Daoy (cell line): ENCODE measurements at places on chromosomes 12 and 14. TPM values are rescaled to one million over a fixed set of nuclear protein-coding genes. Genes with fewer than 3 reads are reported as not detected.

DNA sequence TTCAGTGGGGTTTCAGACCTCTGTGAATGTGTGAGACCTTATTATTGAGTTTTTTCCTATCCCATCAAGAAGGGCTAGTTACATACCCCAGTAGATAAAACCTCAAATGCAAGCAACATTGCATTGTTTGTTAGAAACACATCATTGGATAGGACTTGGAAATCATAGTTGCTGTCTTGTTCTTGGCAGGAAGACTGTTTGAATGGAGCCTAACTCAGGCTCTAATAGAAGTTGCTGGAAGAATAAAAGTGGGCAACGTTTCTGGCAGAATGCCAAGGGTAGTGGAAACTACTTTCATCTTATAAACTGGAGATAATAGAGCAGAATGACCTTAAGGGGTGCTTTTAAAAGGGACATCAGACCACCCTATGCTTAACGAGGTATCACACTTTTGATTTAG is 9.9 kb upstream of the PTHLH start:
- DNase-seq: no peak

DNA sequence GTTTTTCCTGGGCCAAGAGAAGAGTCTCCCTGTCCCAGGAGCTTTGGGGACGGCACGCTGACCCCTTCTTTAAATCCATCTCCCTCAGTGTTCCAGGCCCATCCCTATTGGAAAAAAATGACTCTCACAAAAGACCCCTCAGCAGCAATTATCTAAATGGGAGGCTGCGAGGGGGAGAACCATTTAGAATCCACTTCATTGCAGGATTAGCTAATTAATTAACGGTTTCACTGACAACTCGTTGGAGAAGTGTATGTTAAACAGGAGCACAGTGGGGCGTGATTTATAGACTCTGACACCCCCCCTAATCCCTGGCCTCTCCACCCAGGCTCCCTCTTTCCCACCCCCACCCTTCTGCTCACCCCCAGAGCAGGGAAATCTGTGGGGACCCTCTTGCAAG is 162.8 kb upstream of the LHX5 start:
- no peak for DNase-seq

- DNase-seq: no peak
Measured at GRCh38 chr12:3042826-3043225, 34.4 kb upstream of the TSPAN9 start.

DNA sequence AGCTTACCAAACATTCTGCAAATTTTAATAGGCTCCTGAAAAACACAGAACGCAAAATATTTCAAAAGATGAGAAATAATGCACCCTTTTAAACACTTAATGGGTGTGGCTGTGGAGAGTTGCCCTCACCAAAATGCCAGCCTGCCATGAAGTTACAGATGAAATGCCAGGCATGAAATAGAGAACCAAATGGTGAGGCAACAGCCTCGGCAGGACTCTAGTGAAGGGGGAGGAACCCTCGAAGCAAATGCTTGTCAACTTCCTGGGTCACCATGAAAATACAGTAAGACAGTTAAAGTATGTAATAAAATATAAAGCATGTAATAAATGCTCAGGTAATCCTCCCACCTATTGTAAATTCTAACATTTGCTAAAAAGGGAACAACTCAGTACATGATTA is 24.1 kb downstream of the DUSP16 start:
- no peak for DNase-seq

- DNase-seq: no peak
Measured at GRCh38 chr12:65614259-65614889, 209.9 kb upstream of the HMGA2 start.

DNA sequence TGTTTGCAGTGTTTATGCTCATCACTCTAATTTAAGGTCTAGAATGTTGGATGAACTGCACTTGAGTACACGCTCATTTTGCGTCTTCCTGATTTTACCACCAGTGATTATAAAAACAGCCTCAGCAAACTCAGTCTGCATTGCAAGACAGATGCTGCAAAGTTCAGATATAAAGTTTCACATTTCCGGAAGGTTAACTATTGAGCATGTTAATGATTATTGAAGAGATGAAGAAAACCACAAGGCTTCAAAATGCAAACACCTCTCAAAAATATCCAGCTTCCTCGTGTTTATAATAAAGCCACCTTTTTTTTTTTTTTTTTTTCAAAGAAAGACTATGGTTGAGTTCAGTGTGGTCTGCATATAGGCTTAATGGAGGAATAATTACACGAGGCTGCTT is 92.1 kb upstream of the BMP4 start:
- no peak for DNase-seq

DNA sequence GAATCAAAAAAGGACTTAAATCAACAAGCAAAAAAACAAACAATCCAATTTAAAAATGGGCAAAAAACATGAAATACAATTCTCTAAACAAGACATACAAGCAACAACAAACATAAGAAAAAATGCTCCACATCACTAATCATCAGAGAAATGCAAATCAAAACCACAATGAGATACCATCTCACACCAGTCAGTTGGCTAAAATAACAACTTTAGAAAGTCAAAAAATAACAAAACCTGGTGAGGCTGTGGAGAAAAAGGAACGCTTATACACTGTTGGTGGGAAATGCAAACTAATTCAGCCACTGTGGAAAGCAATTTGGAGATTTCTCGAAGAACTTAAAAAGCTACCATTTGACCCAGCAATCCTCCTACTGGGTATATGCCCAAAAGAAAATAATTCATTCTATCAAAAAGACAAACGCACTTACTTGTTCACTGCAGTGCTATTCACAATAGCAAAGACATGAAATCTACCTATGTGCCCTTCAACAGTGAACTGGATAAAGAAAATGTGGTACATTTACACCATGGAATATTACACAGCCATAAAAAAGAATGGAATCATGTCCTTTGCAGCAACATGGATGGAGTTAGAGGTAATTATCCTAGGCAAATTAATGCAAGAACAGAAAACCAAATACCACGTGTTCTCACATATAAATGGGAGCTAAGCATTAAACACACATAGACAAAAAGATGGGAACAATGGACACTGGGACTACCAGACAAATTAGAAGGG is 26.9 kb downstream of the PRKD1 start:
- DNase-seq: no peak

GRCh38 chr12:54431911-54432814 is 13.1 kb upstream of the ITGA5 start:
- peak; percentile 94 for DNase-seq

- no peak for DNase-seq
Measured at GRCh38 chr12:132550014-132550802, 60.2 kb downstream of the LRCOL1 start.

DNA sequence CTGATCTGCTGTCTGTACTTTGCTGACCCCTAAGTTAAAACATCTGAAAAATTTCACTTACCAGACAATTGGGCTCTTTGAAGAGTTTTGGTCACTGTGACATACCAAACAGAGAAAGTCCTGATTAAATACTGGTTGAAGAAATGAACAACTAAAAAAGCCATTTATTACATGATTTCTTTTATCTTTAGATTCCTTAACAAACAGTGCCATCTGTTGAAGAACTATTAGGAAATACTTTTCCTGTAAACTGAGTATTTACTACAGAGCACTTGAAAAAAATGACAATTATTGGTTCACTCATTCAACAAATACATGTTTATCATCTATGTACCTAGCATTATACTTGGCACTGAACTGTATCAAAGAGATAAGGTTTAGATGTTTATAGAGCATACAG is 6.5 kb upstream of the WASHC4 start:
- DNase-seq: no peak

GRCh38 chr12:103640410-103640809 is 53.3 kb downstream of the STAB2 start:
- no peak for DNase-seq

GRCh38 chr14:32846821-32847365 is 91.8 kb upstream of the NPAS3 start:
- no peak for DNase-seq

GRCh38 chr12:59660921-59661597 is 65.2 kb downstream of the SLC16A7 start:
- DNase-seq: no peak

- DNase-seq: peak; percentile 96
Measured at GRCh38 chr12:6280053-6280469, 30.4 kb upstream of the PLEKHG6 start.

DNA sequence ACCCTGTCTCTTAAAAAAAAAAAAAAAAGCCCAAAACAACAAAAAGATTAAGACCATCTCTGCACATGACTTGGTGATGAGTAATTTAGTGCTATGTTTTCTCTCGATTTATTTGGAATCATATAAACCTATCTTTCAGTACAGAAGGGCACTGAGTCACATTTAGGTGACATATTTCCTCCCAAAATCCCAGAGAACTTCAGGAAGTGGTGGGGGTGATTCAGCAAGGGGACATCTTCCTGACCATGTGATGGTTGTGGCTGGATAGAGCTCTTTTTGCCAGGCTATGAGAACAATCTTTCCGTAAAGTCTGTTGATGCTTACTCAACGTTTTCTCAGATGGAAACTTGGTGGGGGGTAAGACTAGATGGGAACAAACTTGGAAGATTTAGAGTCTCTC is 50.0 kb downstream of the PPFIBP1 start:
- peak; percentile 95 for DNase-seq

DNA sequence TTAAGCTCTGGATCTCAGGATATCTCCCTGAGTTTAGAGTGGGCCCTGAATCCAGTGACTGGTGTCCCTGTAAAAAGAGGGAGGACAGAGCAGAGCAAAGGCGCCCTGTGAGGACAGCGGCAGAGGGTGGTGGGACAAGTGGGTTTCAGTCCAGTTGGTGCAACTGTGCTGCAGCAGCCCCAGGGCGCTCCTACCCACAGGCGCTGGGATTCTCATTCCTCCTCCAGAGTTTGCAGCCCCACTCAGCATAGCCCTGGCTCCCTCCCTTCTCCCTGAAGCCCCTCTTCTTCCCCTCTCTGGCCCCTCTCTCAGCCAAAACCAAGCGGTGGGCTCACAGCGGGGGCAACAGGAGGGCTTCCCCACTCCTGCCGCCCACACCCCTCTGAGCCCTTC is 1.6 kb downstream of the TMEM179 start:
- no peak for DNase-seq

DNA sequence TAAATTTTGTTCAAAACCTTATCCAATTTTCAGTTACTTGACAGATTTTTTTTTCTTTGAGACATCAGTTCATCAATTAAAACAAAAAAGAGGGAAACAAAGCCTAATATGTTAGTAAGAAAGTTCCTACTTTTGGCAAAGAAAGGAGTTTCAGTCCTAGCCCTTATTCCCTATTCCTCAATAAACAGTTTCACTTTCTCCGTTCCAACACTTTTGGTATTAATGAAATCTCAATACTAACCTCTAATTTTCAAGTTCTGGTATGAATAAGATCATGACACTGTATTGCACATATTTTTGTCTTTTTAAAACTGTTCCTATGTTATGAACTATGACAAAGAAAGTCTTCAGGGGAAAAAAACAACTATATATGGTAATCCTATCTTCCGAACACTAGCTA is 48.4 kb downstream of the RPS6KA5 start:
- no peak for DNase-seq

- peak; percentile 66 for DNase-seq
Measured at GRCh38 chr12:120439646-120440247, 1.8 kb downstream of the COX6A1 start.

DNA sequence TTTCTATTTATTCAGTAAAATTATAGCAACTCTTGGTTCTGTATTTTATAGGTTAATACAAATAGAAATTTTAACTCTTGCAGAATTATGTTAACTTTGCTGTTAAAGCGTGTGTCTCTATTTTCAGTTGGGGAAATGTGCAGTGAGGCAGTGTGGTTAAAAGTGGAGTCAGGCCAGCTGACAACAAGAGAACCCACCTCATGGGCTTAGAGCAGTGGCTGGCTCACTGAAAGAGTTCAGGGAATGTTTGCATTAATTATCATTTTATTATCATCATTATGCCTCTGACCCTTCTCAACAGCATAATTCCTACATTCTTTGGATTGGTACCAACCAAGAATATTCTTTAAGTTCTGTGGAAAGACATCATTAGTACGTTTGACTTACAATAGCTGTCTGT is 163.8 kb downstream of the DERA start:
- DNase-seq: no peak

DNA sequence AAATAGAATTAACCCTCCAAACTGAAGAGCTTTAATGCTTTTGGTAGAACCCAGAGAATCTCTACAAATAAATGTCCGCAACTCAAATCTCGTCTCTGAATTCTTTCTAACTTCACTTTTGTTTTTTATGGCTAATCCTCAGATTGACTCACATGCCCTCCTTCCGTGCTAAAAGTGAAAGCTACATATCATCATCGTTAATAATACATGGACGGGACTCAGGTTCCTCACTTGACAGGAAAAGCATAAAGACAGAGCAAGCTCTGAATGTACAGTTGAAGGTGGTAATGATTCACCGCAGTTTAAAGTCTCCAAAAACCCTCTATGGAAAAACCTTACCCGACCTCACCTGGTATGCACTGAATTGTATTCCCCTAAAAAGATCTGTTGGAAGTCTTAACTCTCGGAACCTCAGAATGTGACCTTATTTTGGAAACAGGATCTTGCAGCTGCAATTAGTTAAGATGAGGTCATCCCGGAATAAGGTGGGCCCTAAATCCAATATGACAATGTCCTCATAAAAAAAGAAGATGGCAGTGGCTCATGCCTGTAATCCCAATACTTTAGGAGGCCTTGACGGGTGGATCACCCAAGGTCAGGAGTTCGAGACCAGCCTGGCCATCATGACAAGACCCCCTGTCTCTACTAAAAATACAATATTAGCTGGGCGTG is 147.4 kb upstream of the FOXN3 start:
- DNase-seq: peak; percentile 61

DNA sequence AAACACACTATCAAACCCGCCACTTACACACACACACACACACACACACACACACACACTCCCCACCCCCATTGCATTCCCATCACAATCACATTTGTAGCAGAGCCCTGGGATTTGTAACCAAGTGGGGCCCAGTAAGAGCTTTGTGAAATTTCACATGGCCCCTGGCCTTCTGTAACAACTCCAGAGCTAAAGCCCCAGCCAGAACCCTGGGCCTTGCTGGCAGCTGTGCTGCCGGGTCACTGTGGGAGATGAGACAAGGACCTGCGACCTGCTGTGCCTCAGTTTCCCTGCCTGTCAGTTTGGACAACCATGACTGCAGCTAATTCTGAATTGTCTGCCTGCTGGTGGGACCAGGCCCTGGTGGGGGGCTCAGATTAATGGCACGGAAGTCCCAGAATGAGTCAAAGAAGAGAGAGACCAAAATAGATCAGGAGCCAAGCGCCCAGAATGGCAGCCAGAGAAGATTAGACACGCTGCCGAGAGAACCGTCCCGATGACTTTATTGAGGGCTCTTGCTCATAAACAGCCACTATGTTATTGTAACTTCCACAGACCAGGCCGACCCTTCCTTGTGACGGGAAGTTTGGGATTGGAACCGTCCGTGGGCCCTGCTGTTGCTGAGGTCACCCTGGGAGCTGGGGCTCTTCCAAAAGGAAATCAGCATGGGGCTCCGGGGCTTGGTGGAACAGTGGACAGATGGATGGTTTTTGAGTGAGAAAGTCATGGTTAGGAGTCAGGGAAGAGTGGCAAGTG is 123.1 kb downstream of the ZFP36L1 start:
- no peak for DNase-seq

- peak; percentile 94 for DNase-seq
Measured at GRCh38 chr14:62957562-62957961, 87.7 kb downstream of the KCNH5 start.

The RIPK3 gene
- total RNA-seq: not detected in 2 replicates

The HAL gene
- total RNA-seq: 0.09 TPM in 1 of 2 replicates, not detected in the other

The KLRC2 gene
- 0.89 and 0.97 TPM in 2 replicates for total RNA-seq

The BCL2L14 gene
- total RNA-seq: not detected in 2 replicates

The SVOP gene
- total RNA-seq: not detected in 2 replicates

The GARIN6 gene
- total RNA-seq: not detected in 2 replicates

The IQSEC3 gene
- 0.06 and 0.15 TPM in 2 replicates for total RNA-seq

The ISM2 gene
- 1.3 TPM in 1 of 2 replicates, not detected in the other for total RNA-seq

The BMAL2 gene
- 57.2 and 65.3 TPM in 2 replicates for total RNA-seq
